ENCODE measurements at places on chromosomes 2 and 18.
A peak's percentile ranks its signal among the peaks of the same experiment; 100 is the strongest.

- no peak for DNase-seq
Measured at GRCh38 chr2:46695283-46695682, 215.9 kb downstream of the TMEM247 start.

- DNase-seq: no peak
Measured at GRCh38 chr2:43743706-43744105, 30.1 kb upstream of the DYNC2LI1 start.

DNA sequence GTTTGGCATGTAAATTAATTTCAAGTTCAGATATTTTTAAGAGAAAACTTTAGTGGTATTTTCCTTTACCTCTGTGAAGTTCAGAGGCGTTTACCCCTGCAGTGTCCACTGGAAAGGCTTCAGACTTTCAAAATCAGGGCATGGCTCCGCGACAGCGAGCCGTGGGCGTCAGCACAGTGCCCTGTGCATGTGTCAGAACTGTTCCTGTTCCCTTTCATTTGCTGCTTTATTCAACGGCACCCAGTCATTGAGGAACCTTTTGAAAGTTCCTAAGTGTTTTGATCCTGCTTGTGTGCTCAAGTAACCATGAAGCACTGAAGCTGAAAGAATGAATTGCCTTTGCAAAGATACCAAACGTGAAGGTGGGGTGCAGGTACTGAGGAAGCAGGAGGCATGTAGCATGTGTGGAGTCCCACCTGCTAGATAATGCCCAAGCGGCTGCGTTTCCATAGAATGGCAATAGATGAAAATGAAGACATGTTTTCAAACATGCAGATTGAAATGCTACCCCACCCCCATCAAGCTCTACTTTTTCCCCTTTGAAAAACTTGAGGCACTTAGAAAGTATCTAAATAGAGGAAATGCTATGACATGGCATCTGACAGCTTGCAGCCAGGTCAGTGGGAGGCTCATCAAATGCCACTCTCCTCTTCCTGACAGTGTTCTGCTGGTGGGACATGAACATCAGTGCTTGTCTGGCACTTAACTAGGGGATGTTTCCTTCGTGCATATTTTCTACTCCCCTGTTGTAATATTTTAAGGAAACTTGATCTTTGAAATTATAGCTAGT lies 148.6 kb downstream of the ZNF236 start:
- no peak for DNase-seq

DNA sequence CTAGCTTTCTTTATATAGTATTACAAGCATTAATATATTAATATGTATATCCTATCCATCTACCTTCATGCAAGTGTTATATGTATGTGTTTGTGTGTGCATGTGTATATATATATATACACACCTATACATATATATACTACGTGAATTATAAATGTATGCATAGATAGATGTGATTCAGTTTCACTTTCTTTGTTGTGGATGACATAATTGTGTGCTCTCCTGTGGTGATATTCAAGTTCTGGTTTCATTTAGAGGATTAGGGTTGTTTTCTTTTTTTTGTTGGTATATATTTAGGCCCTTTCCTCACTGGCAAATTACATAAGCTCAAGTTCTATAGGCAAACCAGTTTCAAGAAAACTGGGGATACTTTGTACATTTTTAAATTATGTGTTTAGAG lies 225.7 kb upstream of the FANCL start:
- no peak for DNase-seq

DNA sequence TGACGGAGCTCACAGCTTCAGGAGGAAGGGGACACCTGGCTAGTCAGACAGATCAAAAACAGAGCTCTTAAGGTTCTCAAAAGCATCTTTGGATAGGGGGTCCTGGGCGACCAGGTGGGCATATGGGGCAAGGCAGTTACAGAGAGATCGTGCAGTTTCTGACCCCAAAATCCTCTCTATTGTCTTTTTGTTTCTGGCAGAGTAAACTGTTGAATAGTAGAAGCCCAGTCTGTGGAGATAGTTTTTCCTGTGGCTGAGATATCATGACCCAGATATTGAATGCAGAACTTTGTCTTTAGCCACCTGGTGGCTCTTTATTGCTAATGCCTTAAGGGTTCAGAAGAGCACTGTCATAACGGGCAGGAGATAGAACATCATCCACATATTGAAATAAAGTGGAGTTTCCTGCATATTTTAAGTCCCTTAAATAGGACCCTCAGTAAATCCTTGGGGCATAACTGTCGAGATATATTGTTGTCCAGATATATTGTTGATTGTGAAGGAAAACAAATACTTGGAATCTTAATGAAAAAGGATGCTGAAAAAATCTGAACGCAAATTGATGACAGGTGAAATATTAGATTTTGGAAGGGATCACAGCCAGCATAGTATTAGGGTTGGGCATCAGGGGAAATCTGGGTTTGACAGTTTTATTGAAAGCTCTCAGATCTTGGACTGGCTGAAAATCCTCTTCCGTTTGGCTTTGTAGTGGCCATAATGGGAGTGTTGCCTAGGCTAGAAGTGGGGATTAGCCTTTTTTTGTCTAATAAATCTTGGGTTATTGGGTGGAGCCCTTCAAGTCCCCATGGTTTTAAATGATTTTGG lies 14.1 kb upstream of the ZDBF2 start:
- DNase-seq: no peak

DNA sequence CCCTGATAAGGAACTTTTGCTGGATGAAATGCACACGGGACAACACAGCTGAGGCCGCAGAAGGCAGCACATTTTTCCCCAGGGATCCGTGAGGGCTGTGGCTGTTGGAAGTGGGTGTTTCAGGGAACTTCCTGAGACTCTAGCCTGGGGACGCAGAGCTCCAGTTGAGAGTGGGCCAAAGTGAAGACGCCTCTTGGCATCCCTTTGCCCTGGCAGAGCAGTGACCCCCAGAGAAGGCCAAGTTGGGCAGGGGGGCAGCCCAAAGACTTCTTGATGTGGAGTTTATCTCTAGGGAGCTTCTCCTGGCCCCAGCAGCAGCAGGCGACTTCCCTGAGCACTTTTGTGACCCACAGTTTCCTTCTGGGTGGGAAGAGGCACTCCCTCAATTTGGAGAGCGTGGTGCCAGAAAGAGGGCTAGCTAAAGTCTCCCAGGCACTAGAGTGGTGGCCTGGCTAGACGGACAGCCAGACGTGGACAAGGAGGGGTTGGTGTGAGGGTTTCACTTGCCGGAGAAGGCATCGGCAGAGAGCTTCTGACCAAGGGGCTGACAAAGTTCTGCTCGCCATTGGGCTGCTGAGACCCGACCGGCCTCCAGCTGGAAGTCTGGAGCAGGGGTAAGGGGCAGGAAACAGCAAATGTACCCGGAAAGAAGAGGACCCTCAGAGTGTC lies 108.8 kb downstream of the ACKR3 start:
- DNase-seq: no peak

DNA sequence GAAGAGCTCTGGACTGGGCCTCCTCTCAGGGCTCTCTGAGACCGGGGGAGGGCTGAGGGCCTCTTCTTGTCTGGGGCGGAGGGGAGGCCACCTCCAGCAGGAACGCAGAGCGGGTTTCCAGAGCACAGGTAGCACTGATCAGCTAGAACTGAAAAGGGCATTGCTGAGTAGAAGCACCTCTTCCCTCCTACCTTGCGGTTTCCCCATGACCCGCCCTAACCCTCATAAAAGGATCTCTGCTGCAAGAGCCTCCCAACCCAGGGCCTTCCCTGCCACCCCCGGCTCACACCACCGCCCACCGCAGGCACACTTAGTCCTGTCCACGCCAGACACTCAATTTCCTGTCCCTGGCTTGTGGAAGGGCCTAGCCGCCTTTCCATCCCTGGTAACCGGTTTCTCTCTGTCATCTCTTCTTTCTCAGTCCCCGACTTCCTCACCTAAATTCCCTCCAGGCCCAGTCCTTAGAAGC lies 966 bp downstream of the ADCY3 start:
- peak; percentile 62 for DNase-seq

- no peak for DNase-seq
Measured at GRCh38 chr2:240179186-240179815, 38.8 kb upstream of the OTOS start.

GRCh38 chr2:161586517-161587167 lies 37.6 kb upstream of the SLC4A10 start:
- no peak for DNase-seq

- no peak for DNase-seq
Measured at GRCh38 chr2:37125416-37125815, 31.4 kb downstream of the EIF2AK2 start.

DNA sequence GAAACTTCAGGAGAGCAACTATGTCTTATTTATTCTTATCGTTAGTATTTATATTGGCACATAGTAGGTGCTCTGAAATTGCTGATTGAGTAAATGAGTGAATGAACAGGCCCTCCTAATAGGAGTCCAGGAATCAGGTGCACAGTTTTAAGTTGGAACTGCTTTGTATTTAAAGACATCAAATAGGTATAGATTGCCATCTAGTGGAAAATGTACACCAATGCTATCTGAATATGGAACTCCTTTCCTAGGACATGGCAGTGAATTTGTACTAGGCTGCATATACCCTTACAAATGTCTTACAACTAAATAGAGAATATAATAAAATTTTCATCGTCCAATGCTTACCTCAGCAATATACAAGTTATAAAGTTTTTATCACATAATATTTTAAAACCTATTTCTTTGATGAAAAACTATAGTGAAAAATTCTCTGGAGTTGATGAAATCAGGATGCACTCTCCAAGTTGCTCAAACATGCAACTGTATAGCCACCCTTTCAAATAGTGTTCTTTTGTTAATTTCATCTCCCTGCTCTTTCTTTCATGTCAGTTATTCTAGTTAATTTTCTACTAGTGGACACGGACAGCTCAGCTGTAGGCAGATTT lies 318.9 kb upstream of the SYT4 start:
- no peak for DNase-seq

GRCh38 chr2:60478660-60479059 lies 74.8 kb downstream of the BCL11A start:
- no peak for DNase-seq

DNA sequence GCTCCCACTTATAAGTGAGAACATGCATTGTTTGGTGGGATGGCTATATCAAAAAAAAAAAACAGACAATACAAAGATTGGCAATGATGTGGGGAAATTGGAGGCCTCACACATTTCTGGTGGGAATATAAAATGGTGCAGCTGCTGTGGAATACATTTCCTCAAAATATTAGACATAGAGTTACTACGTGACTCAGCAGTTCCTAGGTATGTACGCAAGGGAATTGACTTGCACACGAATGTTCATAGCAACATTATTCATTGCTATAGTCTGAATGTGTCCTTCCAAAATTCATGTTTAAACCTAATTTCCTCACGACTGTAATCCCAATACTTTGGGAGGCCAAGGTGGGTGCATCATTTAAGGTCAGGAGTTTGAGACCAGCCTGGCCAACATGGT lies 2.3 kb upstream of the ARHGEF33 start:
- no peak for DNase-seq

DNA sequence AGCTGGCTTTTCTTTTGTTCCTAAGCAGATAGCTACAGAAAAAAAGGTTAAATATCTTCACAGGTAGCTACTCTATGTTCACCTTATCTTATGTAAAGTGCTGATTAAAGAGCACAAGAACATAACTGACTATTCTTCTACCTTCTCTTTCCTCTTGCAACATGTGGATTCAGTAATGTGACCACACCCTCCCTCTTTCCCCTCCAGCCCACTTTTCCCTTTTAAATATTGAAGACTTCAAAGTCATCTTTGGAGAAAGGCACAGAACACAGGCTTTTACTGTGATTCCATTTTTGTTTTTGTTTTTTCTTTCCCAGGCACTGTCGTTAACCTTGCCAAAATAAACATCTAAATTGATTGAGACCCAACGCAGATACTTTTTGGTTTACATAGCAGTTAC lies 418.1 kb upstream of the CDH20 start:
- DNase-seq: no peak

DNA sequence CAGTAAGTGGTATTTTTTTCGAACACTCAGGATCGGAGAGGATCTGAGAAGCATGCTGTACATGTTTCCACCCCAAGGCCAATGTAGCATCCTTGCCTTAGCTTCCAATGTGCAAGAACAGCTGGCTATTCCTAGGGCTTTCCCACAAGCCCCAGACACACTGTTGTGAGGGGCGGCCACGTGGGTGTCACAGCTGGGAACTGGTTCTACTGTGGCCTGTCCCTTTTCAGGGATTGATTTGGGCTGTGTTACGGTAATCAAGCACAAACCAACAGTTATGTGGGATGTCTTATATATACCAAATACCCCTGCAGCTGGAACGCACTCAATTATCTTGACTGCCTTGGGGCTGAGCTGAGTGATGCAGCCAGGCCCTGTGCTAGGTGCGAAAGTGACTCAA lies 116.3 kb upstream of the CXCR4 start:
- DNase-seq: no peak

DNA sequence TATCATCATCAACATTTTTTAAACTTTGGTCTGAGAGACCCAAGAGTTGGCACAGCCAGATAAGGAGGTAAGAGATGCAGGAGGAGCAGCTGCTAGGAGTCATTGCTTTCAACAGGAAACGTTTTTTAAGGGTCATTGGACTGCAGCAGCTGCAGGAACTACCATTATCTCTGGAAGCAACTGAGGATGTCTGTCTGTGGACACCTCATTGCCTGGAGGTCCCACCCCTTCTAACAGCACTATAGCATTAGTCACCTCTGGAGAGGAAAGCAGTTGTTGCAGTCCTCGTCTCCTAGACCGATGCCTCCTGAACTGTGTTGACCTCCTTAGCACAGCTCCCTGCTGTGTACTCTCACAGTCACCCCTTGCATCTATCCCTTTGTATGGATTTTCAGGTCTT lies 21.5 kb upstream of the FSHR start:
- DNase-seq: no peak

DNA sequence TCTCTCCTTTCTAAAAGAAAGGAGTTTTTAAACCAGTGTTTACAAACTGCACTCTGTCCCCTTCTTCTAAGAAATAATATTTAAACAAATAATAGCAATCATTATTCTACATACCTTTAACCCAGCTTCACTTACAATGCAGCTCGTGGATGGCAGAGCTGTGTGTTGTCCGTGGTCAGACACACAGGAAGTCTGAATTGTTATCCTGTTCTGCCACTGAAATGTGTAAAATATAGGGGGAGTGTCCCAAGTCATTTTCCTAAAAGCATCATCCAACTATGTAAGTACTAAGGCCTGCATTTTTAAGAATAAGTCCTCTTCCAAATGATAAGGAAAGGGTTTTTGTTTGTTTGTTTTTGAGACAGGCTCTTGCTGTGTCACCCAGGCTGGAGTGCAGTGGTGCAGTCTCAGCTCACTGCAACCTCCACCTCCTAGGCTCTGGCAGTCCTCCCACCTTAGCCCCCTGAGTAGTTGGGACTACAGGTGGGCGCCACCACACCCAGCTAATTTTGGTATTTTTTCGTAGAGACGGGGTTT lies 2.7 kb upstream of the PPP4R1 start:
- no peak for DNase-seq

- DNase-seq: no peak
Measured at GRCh38 chr18:46771141-46771540, 14.3 kb upstream of the ST8SIA5 start.

GRCh38 chr2:54613386-54613785 lies 110.1 kb upstream of the EML6 start:
- no peak for DNase-seq

GRCh38 chr2:212135739-212136138 lies 402.9 kb downstream of the ERBB4 start:
- DNase-seq: no peak

DNA sequence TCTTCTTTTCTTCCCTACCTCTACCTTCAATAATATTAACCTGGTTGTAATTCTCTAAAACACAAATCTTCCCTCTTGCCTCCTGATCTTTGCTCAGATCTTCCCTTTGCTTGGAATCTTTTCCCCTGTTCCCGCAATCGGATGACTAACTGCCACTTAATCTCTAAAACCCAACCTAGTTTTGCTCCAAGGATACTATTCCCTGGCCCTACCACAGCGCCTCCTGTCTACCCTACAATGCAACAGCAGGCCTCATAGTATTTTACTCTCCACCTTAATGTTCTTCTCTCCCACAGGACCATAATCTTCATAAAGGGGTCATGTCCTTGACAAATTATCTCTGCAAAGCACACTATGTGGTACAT lies 246.8 kb upstream of the TNP1 start:
- DNase-seq: no peak
